H4 (cell line): ENCODE measurements at places on chromosomes 5 and 9. TPM values are rescaled to one million over a fixed set of nuclear protein-coding genes. Genes with fewer than 3 reads are reported as not detected.

CARTPT gene
- total RNA-seq, result not detected in 2 replicates

INSL6 gene
- not detected in 2 replicates for total RNA-seq

IL4 gene
- not detected in 2 replicates for total RNA-seq

STC2 gene
- 36.6 and 43.8 TPM in 2 replicates for total RNA-seq

ZNF189 gene
- 10.0 and 13.6 TPM in 2 replicates for total RNA-seq

LCN9 gene
- not detected in 2 replicates for total RNA-seq

TMEM252 gene
- total RNA-seq, result not detected in 2 replicates

TAS2R1 gene
- total RNA-seq, result not detected in 2 replicates

GRCh38 chr9:113572076-113572861 is 108.7 kb downstream of the RGS3 start:
- no peak for DNase-seq

GRCh38 chr9:79763671-79764285 is 192.0 kb downstream of the TLE4 start:
- no peak for DNase-seq

DNA sequence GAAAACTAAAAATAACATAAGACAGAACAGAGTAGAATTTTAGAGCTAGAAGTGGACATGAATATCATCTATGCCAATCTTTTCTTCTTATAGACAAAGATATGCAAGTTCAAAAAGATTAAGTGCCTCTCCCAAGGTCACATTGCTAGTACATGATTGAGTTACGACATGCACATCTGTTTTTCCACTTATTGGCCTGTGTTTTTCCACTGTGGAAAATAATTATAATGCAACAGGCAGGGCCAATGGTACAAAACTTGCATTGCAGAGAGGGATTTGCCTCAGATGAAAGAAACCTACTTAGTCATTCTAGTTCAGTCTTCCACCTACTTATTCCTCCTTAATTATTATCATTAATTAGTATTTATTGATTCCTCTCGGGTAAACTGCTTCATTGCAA is 407.8 kb upstream of the SGCD start:
- no peak for DNase-seq

DNA sequence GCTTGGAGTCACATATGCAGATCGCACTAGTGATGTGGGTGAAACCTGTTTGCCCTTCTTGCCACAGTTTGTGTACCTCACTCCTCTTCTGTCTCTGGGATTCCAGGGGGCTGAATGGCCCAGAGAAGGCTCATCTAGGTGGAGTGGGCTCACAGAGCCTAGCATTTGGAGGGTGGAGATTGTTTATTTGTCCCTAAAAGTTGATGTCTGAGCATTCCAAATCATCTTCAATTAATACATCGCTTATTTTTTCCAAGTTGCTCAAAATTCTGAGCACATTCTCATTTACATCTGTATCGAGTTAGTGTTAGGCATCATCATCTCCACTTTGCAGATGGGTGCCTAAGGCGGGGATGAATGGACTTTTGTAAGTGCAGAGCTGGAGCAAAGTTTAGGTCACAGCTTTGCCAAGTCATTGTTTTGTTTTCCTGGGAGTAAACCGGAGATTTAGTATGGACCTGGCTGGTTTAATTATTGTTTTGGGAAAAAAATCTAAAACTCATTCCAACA is 2.0 kb downstream of the ABL1 start:
- no peak for DNase-seq

GRCh38 chr9:5500441-5501235 is 9.7 kb upstream of the PDCD1LG2 start:
- DNase-seq, result peak; percentile 17

- DNase-seq, result no peak
Measured at GRCh38 chr5:170632985-170633234, 129.1 kb downstream of the KCNIP1 start.

GRCh38 chr9:127162046-127162863 is 39.8 kb upstream of the ANGPTL2 start:
- DNase-seq, result peak; percentile 42

DNA sequence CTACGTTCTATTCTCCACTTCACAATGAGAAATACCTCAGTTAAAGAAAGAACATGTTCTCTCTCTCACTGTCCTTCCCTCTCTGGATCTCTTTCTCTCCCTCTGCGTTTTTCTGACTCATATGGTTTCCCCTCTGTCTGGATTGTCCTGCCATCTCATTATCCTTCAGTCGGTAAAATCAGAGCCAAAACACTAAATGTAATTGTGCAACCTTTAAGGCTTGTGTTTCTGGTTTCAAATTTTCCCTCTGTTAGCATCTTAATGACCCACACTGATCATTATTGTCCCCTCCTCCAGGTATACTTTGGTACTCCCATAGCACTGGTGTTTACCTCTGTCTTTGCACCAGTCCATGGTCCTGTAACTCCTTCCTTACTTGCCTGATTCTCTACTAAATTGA is 509.4 kb upstream of the C9orf72 start:
- DNase-seq, result no peak

GRCh38 chr5:126503602-126504104 is 80.4 kb downstream of the GRAMD2B start:
- DNase-seq, result no peak

GRCh38 chr9:2018764-2019558 is 3.8 kb downstream of the SMARCA2 start:
- no peak for DNase-seq

GRCh38 chr9:2595973-2596372 is 25.6 kb upstream of the VLDLR start:
- no peak for DNase-seq

DNA sequence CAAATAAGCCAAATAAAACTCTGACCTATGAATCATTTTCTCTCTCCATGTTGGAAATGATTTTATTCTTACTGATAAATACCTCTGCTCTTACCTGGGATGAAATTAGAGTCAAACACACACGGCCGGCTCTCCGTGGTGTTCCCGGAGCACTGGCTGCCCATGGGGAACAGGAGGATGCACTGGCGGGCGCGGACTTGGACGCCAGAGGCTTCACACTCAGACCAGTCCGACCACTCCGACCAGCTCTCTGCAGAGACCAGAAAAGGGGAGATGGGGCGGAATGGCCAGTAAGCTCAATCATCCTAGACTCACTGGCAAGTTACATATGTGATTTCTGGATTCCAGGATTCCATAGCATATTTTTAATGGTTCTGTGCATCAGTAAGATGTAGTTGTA is 494.1 kb downstream of the SEMA5A start:
- no peak for DNase-seq

- peak; percentile 2 for DNase-seq
Measured at GRCh38 chr5:63916786-63917185, 45.5 kb downstream of the HTR1A start.
